Activated CD8-positive, alpha-beta T cell treated with anti-CD3 and anti-CD28 coated beads for 36 hours (primary cell): ENCODE measurements at places on chromosomes 3 and 15.
A peak's percentile ranks its signal among the peaks of the same experiment; 100 is the strongest.

GRCh38 chr3:31906182-31906581 is 74.9 kb downstream of the OSBPL10 start:
- DNase-seq = no peak

GRCh38 chr3:10557781-10558373 is 52.5 kb upstream of the ATP2B2 start:
- DNase-seq = peak; percentile 17

- DNase-seq = no peak
Measured at GRCh38 chr15:49225572-49226281, 55.7 kb downstream of the GALK2 start.

- no peak for DNase-seq
Measured at GRCh38 chr3:162263596-162263995, 767.0 kb downstream of the OTOL1 start.

- no peak for DNase-seq
Measured at GRCh38 chr3:56238299-56238698, 230.0 kb downstream of the ERC2 start.
